ENCODE measurements at places on chromosomes 13 and 19. TPM values are rescaled to one million over a fixed set of nuclear protein-coding genes. Genes with fewer than 3 reads are reported as not detected.

The CEACAM21 gene
- polyA plus RNA-seq: 3.6 TPM

DNA sequence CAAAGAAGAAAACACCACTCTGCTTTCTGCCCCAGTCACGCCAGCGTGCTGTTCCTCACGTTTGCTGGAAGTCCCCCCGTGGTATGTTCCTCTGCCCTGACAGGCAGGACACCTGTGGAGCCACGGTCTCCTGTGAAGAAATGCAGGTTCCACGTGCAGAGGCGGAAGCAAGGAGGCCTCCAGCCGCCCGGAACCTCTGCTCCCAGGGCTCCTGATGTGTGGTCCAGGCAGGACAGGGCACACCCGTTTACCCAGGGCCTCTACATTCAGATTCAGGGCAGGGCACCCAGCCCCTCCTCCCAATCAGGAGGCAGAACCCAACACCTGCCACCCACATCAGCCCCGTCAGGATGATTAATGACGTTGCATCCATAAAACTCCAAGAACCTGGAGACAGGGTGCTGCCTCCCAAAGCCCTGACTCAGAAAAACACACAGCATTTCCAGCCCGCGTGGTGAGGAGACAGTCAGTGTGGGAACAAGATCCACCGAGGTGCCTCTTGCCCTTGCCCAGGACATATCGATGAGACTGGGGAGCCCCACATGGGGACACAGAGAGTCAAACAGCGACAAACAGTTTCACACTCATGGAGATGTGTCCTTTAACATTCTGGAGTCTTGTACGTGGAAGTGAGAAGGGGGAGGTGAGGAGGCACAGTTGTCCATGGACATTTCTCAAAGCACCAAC, 76.2 kb downstream of the COL4A1 start:
- DNase-seq: no peak

The SIGLEC10 gene
- 1.1 TPM for polyA plus RNA-seq

DNA sequence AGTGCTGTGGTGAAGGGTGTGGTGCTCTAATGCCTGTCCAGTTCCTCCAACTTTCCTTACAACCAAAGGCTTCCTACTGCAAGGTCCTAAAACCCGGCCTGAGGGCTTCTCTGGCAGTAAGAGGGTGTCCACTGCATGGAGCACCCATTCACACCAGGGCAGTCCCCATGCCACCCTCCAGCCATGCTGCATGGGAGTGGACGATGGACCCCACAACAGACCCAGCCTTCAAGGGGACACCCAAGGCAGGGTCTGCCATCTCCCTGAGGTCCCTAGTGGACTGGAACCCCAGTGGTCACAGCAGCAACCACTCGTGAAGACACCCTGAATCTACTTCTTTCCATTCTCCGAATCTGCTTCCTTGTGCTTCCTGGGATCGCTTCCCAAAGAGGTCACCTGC, 117.6 kb upstream of the SOX1 start:
- DNase-seq: no peak

DNA sequence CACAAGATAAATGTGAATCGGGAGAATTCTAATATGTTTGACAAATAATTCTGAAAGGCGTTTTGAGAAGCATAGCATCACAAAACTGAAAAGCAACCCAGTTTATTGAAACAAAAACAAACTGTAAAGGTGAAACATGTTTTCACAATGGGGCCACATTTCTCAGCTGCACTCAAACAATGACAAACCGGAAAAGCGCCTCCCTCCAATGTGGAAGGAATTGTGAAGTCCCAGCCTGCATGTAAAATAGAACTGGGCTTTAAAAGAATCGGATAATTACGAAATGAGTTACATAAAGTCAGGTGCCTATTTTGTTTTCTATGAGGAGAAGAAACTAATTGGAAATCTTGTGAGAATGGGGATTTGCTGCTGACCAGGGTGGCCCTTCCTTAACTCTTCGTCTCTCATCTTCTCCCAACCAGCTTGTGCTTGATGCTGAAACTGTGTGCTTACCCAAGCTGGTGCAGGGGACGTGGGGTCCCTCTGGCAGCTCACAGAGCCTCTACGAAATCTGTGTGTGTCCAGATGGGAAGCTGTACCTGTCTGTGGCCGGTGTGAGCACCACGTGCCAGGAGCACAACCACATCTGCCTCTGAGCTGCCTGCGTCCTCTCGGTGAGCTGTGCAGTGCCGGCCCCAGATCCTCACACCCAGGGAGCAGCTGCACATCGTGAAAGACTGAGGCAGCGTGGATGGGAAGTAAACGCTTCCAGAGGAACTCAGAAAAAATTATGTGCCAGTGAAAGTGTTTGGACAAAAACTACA, 109.4 kb downstream of the SACS start:
- DNase-seq: no peak

DNA sequence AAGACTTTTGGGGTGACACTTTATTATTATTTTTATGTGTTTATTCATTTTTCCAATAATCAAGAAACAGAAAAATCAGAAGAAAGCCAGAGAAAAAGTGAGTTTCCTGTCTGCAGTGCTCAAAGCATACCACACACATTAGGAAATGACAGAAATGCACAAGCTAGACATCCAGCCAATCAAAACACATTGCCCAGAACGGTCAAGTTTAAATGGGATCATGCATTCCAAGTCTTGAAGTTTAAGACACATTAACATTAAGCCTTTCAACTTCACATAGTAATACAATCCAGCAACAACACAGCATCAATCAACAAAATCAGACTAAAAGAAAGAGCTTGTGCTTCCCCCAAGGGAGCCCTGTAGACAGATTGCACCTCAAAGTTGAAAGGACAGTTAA, 28.7 kb upstream of the MEDAG start:
- no peak for DNase-seq

- no peak for DNase-seq
These were observed 4.2 kb downstream of the LYL1 start for GRCh38 chr19:13098277-13099072.

DNA sequence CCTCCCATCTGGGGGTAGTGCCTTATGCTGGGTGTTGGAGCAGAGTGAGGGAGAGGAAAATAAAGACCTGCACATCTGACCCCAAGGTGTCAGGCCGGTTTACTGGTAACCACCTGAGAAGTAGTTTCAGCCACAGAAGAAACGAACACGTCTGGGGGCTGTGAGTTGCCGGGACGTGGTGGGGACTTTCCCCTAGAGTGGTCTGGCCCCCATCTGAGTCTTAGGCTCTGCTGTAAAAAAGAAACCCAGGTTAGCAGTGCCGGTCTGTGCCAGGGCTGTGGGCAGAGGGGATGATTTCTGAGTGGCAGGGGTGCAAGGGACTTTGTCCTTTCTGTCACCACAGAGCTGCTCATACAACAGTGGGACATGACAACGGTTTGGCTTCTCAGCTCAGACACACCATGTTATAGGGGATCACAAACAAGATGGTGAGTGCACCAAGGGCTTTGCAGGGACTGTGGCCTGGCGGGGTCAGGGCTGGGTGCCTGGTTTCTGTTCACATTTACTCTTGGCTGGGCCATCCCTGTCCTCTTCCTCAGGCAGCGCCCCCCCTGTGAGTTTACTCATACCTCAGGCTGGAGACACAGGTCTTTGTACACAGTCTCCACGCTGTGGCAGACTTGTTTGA, 9.0 kb downstream of the GCDH start:
- no peak for DNase-seq

DNA sequence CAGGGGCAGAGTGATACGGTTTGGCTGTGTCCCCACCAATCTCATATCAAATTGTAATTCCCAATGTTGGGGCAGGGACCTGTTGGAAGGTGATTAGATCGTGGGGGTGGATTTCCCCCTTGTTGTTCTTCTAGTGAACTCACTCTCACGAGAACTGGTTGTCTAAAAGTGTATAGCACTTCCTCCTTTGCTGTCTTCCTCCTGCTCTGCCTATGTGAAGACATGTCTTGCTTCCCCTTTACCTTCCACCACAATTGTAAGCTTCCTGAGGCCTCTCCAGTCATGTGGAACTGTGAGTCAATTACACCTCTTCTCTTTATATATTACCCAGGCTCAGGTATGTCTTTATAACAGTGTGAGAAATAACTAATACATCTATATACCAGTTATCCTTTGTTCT, 706.4 kb upstream of the KLHL1 start:
- no peak for DNase-seq

- DNase-seq: peak; percentile 19
These were observed 800 bp downstream of the ETFB start for GRCh38 chr19:51365211-51365964.

DNA sequence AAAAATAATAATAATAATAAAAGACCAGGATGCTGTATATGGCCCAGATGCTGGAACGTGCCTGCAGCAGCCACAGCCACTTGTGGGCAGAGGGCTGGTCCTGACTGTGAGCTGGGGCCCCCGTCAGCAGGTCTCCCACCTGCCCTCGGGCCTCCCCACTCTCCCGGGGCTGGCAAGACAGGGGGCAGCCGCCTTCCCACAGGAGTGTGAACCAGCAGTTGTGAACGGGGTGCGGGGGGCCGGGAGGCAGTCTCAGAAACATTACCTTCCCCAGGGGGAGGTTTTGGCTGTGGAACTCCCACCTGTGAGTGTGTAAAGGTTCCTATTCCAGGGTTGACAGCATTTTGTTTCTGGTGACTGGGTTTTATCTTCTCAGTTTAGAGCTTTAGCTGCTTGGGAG, 151.4 kb downstream of the KDM4B start:
- DNase-seq: no peak

The SIAH3 gene
- polyA plus RNA-seq: 0.04 TPM

DNA sequence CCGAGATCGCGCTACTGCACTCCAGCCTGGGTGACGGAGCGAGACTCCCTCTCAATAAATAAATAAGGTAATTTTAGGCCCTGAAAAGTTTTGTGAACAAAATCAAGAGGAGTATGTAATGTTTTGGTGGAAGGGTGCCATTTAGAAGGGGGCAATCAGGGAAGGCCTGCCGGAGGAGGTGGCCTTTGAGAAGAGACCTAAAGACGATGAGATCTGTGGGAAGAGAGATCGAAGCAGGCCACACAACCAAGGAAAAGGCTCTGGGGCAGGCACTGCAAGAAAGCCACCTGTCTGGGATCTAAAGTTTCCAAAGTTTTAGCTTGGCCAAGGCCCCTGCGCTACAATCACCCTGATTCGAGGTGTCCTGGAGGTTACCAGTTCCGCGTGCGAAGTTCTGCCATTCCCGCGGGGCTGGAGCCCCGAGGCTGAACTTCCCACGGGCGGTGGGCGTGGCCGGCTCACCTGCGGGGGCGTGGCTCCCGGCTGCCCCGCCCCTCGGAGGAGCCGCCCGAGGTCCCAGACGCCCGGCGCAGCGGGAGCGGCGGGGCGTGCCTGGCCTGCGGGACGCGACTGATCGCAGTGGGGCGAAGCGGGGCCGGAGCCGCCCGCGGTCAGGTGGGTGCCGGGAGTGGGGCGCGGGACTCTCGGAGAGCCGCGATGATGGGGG, at the start of gene KLC3:
Gene KLC3 (plus strand): TSS at position 519 of the 667 bp plus-strand sequence. CDS start 4,792 bp downstream, outside the sequence.
- no peak for DNase-seq

The ZNF835 gene
- 4.2 TPM for polyA plus RNA-seq

- DNase-seq: no peak
These were observed 417.1 kb downstream of the PCDH17 start for GRCh38 chr13:58048670-58049069.

DNA sequence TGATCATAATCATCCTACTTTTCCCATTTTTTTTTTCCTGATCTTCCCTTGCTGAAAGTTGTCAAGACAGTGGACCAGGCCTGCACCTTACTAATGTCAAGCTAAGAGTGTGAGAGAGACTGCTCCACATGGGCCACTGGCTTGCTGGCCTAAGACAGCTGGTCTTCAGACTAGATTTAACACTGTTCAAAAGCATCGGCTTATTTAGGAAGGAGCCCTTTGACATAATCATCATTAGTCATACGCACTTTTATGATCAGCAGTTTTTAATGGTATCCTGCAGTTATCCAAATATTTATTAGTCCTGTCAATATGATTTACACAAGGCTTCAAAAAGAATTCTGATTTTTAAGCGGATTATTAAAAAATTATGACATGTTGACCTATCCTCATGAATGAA, 270.6 kb downstream of the DNAJC15 start:
- no peak for DNase-seq

The KCNC3 gene
- 25.2 TPM for polyA plus RNA-seq

GRCh38 chr13:64397701-64398100, 2832.4 kb downstream of the PCDH9 start:
- no peak for DNase-seq

The PLPPR2 gene
- 22.1 TPM for polyA plus RNA-seq

The SIGLEC11 gene
- polyA plus RNA-seq: 0.52 TPM

GRCh38 chr13:37090912-37091311, 14.6 kb downstream of the CSNK1A1L start:
- DNase-seq: no peak

- DNase-seq: no peak
These were observed 88.0 kb downstream of the SLC10A2 start for GRCh38 chr13:102978168-102978567.

The BRCA2 gene
- 13.5 TPM for polyA plus RNA-seq

DNA sequence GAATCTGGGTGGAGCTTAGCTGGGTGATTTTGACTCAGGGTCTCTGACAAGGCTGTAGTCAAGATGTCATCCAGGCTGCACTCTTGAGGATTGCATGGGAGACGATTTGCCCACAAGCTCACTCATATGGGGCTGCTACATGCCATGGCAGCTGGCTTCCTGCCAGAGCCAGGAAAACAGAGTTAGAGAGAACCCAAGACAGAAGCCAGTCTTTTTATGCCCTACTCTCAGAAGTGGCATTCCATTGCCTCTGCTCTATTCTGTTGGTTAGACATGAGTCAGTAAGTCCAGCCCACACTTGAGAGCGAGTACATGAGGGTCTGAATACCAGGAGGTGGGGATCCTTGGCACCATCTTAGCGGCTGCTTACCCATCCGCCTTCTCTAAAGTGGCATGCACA, 9.5 kb downstream of the POLR1D start:
- DNase-seq: no peak

- no peak for DNase-seq
These were observed 55.0 kb downstream of the ZIC5 start for GRCh38 chr13:99916366-99917103.

DNA sequence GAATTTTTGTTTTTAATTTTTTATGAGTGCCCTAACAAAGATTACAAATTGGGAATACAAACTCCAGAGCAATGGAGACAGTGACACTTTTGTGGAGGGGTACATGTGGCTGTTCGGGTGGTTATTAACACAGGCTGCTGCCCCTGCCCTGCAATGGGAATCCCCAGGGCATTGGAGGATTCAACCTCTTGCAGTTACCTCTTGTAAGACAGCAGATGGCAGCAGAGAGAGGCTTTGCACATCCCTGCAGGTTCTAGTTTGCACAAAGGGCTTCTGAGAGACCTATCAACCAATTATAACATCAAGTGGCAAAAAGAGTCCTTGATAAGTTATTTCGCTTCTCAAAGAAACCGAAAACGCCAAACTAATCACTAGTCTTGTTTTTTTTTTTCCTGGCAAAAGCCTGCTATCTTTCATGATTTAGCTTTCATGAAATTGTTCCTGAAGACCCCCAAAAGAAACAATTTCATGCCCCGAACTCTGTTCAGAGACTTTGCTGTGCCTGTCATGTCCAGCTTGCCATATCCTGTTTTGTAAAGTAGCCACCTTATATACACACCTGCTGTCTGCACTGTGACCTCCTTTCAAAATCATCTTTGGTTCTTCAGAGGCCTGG, 10.4 kb downstream of the GJB2 start:
- DNase-seq: peak; percentile 60

- no peak for DNase-seq
These were observed 16.8 kb downstream of the NFIC start for GRCh38 chr19:3383121-3383722.

- no peak for DNase-seq
These were observed 19.4 kb downstream of the NKPD1 start for GRCh38 chr19:45141203-45141900.

GRCh38 chr19:2290441-2291184, 8.6 kb upstream of the PEAK3 start:
- no peak for DNase-seq
